ENCODE measurements at places on chromosomes 16 and 17.

- DNase-seq = no peak
These were observed 16.5 kb upstream of the SOX9 start for GRCh38 chr17:72104164-72104862.

GRCh38 chr17:81578561-81579225 is 26.5 kb upstream of the FAAP100 start:
- no peak for DNase-seq

DNA sequence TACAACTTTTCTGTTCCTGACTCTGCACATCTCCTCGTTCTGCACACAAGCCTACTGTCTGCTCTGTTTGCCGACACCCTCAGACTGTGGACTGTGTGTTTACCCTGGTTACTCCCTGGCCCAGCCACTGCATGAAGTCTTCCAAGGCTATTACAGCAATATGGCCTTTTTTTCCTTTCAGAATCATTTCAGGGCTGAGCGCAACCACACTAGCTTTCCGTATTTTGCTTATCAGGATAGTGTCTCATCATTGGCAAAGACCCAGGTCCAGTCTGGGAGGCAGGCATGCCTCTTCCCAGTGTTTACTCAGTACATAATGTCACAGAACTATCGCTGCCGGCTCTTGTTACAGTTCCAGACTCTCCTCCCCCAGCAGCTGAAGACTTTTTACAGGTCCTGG is 10.1 kb downstream of the DNAH9 start:
- no peak for DNase-seq

- DNase-seq = no peak
These were observed 35.7 kb downstream of the GNAO1 start for GRCh38 chr16:56226845-56227525.

GRCh38 chr17:7444682-7445618 is at the start of gene CHRNB1:
Gene CHRNB1, plus strand, starts transcription at chr17:7445061. Its CDS starts 67 bp downstream, at chr17:7445128.
- no peak for DNase-seq

GRCh38 chr17:47687748-47688147 is 6.2 kb upstream of the TBKBP1 start:
- DNase-seq = no peak

DNA sequence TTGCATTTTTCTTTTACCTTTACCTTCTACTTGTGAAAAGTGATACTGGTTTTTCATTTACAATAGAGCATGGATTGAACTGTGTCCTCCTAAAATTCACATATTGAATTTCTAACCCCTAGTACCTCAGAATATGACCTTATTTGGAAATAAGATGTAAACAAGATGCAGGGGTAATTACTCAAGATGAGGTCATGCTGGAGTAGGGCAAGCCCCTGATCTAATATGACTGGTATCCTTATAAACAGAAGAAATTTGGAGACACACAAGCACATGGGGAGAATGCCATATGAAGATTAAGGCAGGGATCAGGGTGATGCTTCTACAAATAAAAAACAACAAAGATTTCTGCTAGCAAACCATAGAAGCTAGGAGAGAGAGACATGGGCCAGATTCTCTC is 12.2 kb downstream of the MYH13 start:
- DNase-seq = no peak

DNA sequence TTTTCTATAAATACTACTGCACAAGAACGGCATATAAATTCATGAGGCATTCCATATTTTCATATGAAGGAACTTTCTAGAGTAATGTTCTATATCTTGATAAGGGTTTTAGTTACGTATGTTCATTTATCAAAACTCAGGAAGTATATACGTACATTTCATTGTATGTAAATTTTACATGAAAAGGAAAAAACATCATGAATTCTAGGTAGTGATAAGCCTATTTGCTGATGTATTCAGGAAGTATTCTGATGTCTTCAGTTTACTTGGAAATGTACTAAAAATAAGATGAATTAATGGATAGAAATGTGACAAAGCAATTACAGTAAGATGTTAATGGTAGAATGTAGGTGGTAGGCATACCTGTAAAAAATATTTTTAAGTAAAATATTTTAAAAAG is 4.7 kb downstream of the DGKE start:
- DNase-seq = no peak

DNA sequence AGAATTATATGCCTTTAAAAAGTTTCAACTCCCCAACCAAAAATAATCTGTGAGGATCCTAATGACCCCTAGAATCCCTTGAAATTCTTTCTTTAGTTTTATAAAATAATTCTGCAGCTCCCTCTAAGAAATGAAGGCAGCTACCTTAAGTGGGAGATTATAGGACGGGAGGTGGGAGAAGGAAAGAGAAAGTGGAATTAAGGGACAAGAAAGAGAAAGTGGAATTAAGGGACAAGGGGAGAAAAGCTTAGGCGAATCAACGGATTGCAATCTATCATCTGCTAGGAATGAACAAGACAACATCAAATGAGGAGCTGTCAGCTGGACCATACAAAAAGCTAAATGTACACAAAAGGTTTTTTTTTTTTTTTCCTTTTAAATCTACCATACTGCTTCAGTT is 262.0 kb downstream of the ZFHX3 start:
- DNase-seq = no peak

DNA sequence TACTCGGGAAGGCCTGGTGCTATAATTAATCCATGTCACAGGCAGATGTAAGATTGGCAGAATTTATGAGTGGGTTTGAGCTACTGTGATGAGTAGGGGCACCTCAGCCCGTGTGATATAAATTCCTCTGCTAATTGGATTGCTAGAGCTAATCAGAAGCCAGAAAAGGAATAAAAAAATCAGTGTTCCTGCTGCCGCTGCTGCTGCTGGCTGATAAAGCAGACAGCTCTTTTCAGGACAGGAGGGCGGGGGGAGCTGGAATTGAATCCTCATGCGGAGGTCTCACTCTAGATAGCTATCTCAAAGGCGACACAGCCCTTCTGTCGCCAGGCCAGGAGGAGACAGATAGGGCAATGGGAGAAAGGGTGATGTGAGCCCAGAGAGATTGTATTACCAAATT is 182.7 kb upstream of the ZFHX3 start:
- no peak for DNase-seq

- no peak for DNase-seq
These were observed 283.0 kb downstream of the MAF start for GRCh38 chr16:79317521-79317920.

DNA sequence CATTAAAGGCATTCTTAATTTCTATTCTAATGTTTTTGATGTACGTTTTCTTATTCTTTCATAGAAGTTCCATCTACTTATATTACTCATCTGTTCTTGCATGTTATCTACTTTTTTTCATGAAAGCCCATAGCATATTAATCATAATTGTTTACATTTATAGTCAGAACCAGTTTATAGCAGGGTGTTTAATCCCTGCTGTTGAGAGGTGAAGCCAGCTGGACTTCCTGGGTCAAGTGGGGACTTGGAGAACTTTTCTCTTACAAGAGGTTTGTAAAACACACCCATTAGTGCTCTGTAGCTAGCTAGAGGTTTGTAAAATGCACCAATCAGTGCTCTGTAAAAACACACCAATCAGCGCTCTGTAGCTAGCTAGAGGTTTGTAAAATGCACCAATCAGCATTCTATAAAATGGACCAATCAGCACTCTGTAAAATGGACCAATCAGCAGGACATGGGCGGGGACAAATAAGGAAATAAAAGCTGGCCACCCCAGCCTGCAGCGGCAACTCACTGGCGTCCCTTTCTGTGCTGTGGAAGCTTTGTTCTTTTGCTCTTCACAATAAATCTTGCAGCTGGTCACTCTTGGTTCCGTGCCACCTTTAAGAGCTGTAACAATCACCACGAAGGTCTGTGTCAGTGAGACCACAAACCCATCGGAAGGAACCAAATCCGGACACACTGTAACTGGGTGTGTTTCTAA is 120.6 kb downstream of the TANC2 start:
- no peak for DNase-seq

GRCh38 chr17:7712111-7712771 is 5.3 kb upstream of the DNAH2 start:
- DNase-seq = no peak

GRCh38 chr16:22008215-22009059 is 526 bp downstream of the MOSMO start:
- DNase-seq = no peak

GRCh38 chr17:66441101-66441661 is 138.8 kb downstream of the PRKCA start:
- DNase-seq = no peak

GRCh38 chr16:68374246-68374805 is 63.5 kb downstream of the PRMT7 start:
- no peak for DNase-seq

DNA sequence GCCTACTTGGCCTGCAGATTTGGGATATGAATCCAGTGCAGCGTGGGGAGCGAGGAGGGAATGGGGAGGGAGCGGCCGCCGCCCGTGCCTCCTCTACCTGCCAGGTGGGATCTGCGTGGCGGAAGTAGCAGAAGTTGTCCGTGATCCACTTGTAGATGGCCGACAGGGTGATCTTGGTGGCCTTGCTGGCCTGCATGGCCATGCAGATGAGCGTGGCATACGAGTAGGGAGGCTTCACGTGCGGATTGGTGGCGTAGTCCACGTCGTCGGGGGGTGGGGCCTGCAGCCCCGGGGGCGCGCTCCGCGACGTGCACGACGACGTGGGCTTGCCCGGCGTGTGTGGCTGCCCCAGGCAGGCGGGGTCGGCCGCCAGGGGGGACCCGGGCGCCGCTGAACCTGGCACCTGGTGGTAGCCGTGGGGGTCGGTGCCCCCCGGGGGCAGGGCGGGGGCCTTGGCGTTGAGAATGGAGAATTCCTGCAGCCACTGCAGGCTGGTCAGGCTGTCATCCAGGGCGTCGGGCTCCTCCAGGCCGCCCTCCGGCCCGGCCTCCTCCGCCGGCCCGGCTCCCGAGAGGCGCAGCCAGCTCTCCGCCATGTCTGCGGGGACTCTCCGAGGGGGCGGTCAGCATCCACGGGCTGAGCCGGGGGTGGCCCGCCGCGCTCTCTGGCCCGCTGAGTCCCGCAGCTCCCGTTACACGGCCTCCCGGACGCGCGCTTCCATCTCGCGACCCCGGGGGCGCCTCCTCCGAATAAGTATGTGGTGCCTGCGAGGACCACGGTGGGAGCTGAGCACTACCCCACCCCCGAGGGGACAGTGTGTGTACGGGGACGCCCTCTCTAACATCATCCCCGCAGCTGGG is 1.0 kb downstream of the FOXJ1 start:
- no peak for DNase-seq

- DNase-seq = no peak
These were observed 78.7 kb upstream of the LGALS9 start for GRCh38 chr17:27552276-27552732.

- no peak for DNase-seq
These were observed 35.3 kb downstream of the TMEM235 start for GRCh38 chr17:78266771-78267170.

- DNase-seq = no peak
These were observed 151.1 kb downstream of the SDK2 start for GRCh38 chr17:73492821-73493814.

- no peak for DNase-seq
These were observed 15.5 kb downstream of the SPNS2 start for GRCh38 chr17:4514206-4514605.

DNA sequence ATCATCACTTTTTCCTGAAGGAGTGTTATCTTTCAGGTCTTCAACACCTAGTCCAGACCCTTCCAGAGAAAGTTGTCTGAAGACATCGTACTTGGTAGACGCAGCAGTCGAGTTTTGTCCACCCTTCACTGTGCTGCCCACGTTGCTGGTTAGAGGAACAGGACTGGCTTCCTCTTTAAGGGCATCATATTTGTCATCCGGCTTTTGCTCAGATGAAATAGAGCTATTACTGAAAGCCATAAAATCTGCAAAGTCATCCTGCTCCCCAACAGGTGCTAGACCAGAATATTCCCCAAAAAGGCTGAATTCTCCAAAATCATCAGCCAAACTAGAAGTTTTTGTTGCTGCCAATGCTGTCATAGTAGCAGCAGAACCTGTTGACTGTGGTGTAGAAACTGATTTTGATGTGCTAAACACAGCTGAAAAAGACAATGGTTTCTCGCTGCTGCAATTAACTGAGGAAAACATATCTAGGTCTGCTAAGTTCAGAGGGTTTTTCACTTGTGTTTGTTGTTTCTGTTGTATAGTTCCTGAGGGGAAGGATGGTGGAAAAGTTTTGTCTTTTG is 55.7 kb downstream of the SYNRG start:
- DNase-seq = no peak

DNA sequence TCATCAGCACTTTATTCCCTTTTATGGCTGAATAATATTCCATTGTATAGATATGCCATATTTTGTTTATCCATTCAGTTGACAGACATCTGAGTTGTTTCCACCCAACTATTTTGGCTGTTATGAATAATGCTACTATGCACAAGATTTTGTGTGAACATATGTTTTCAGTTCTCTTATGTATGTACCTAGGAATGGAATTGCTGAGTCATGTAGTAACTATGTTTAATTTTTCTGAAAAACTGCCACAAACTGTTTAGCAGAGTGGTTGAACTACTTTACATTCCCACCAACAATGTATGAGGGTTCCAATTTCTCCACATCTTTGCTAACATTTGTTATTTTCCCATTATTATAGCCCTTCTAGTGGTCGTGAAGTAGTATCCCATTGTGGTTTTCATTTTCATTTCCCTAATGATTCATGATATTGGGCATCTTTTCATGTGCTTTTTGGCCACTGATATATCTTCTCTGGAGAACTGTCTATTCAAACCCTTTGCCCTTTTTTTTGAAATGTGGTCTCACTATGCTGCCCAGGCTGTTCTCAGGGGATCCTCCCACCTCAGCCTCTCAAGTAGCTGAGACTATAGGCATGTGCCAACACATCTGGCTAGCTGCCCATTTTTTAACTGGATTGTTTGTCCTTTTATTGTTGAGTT is 26.3 kb downstream of the SMURF2 start:
- DNase-seq = no peak

- DNase-seq = no peak
These were observed 86.7 kb downstream of the TMEM132E start for GRCh38 chr17:34665819-34666763.

DNA sequence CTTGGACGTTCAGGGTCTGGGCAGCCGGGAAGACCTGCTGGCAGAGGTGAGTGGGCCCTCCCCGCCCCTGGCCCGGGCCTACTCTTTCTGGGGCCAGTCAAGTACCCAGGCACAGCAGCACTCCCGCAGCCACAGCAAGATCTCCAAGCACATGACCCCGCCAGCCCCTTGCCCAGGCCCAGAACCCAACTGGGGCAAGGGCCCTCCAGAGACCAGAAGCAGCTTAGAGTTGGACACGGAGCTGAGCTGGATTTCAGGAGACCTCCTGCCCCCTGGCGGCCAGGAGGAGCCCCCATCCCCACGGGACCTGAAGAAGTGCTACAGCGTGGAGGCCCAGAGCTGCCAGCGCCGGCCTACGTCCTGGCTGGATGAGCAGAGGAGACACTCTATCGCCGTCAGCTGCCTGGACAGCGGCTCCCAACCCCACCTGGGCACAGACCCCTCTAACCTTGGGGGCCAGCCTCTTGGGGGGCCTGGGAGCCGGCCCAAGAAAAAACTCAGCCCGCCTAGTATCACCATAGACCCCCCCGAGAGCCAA is 8.6 kb upstream of the ABCC3 start:
- peak; percentile 39 for DNase-seq

DNA sequence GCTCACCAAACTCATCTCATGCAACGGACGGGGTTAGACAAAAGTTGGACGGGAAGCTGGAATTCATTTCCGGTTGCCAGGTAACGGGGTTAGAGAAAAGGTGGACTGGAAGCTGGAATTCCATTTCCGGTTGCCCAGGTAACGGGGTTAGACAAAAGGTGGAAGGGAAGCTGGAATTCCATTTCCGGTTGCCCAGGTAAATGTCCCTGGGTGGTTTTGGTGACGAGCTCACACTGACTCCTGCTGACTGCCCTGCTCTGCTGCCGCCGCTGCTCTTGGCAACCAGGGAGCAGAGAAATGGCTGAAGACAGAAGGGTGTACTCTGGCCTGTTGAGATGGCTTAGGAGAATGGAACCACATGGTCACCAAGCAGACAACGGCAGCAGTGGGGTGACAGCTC is 170.3 kb upstream of the RPH3AL start:
- no peak for DNase-seq

All from stimulated activated CD8-positive, alpha-beta memory T cell treated with anti-CD3 and anti-CD28 coated beads, Interleukin-12 subunit alpha, Interleukin-12 subunit beta, amount 100 ng/mL, for 1 hour (primary cell).